RKO (cell line): ENCODE measurements at places on chromosomes 4 and X.

DNA sequence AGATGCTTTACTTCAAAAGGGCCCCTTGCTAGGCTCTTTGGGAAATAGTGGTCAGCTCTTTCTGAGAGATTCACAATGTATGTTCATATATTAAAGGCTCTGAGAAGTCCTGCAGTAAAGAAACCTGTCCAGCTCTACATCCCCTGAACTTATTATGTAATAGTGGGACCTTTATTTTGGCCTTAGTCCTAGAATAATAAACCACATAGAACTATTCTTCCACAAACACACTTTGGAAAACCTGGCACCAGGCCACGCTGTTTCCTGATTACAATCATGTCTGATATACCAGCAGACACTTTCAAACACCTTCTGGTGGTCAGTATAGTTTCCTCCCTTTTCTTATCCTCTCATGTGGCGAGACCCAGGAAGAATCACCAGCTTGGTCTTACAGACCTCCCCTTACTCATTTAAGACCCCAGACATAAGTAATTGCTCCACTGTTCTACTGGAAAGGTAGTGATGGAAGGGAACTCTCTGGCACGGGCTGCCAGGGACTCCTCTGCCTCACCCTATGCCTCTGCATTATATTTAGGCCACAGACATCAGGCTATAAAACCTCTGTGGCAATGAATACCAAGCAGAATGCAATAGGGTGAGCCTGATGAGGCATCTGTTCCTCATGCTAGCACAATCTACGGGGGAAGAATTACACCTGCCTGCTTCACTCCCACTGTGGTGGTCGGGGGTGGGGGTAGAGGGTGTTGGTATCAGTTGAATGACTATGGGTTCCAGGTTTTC, 5.7 kb upstream of the PPEF1 start:
- DNase-seq = no peak

DNA sequence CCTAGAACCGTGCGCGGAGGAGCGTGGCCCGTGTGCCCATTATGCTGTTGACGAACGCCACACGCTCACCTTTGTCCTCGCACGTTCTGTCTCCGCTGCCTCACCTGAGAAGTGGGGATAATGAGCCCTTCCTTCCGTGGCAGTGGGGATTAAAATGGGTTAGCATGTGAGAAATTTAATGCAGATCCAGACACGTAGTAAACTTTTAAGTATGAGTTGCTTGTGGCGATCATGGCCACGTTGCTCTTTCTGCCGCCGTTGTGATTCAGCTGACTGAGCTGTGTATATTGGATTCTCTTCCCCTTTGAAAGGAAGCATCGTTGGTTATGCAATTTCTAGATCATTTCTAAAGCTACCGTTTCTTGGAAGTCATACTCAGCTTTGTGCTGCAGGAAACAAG, 16.5 kb downstream of the TBC1D14 start:
- no peak for DNase-seq

DNA sequence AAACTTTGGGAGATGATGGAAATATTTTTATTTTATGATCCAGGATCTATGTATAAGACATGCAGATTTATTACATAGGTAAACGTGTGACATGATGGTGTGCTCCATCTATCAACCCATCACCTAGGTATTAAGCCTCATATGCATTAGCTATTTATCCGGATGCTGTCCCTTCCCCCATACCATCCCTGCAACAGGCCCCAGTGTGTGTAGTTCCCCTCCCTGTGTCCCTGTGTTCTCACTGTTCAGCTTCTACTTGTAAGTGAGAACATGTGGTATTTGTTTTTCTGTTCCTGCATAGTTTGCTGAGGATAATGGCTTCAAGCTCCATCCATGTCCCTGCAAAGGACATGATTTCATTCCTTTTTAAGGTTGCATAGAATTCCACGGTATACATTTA, 28.1 kb upstream of the ZCCHC4 start:
- no peak for DNase-seq

DNA sequence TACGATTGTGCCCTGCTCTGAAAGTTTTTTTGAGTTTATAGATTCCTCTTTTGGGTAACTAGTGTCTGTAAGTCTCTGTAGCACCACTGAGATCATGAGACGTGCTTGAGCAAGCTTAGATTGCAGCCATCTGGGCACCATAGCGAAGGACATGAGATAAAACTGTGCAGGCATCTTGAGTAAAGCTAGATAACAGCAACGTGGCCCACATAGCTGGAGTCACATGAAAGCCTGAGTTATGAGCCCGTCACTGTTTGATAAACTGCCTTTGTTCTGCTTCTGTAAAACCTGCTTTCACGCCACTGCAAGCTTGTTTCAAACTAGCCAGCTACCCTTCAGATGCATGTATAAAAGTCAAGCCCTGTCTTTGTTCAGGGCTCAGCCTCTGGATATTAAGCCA, 359.1 kb upstream of the CXorf51A start:
- DNase-seq = no peak

- DNase-seq = no peak
Measured at GRCh38 chrX:42143866-42144592, 220.7 kb upstream of the CASK start.

DNA sequence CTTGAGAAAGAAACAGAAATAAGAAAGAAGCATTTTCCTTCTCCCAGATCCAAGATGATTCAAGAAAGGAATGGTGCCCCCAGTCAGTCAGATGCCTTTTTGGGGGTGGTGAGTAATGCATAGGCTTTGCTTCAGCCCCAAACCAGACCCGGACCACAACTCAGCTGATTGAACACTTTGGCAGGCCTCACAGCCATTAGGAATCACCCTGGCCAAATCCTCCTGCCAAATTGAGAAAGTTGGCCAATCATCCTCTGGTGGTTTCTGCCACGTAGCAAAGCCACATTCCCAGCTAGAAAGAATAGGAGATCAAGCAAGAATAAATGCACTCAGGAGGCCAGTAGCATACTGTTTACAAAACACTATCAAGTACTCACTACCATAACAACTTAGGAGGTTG, 33.7 kb downstream of the FRMD7 start:
- no peak for DNase-seq

- DNase-seq = no peak
Measured at GRCh38 chr4:78560296-78560963, 8.9 kb downstream of the ANXA3 start.

DNA sequence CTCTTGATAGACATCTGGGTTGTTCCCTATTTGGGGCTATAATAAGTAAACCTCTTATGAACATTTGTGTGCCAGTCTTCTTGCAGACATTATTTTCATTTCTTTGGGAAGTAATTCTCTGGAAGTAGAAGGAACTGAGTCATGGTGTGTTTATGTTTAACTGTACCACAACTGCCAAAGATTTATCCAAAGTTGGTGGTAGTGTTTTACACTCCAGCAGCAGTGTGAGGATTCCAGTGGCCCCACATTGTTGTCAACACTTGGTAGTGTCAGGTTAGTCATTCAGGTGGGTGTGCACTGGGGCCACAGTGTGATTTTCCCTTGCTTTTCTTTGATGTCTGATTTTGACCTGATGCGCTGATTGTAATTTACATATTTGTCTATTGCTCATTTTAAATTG, 5.0 kb upstream of the UVSSA start:
- no peak for DNase-seq

DNA sequence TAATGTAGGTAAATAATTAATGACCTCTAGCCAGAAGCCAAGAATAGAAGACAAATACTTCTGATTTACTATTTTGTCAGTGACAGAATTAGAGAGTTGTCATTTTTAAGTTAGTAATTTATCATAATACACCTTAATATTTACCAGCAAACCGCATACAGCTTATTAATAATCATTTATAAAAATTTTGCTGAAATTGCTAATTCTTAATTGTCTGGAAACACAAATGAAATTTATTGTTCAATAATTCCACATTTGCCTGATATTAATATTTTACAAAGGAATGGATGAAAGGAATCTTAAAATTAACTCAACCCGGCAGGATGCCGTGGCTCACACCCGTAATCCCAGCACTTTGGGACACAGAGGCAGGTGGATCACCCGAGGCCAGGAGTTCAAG, 44.7 kb downstream of the PROM1 start:
- DNase-seq = no peak

DNA sequence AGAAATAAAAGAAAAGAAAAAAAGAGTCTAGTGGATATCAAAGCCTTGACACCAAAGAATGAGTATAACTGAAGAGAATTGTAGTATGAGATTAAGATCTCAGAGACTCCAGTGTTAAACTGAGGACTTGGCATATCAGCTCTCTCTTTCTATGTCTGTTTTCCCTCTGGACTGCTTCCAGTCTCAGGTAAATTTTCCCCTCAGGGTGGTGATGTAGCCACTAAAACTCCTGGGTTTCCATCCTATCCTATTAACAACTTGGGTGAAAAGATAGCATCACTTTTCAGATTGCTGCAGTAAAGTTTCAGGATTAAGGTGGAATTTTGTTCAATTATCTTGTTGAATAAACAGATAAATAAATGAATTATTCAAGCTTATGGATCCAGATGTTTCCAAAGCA, 85.7 kb downstream of the ATP10D start:
- no peak for DNase-seq

DNA sequence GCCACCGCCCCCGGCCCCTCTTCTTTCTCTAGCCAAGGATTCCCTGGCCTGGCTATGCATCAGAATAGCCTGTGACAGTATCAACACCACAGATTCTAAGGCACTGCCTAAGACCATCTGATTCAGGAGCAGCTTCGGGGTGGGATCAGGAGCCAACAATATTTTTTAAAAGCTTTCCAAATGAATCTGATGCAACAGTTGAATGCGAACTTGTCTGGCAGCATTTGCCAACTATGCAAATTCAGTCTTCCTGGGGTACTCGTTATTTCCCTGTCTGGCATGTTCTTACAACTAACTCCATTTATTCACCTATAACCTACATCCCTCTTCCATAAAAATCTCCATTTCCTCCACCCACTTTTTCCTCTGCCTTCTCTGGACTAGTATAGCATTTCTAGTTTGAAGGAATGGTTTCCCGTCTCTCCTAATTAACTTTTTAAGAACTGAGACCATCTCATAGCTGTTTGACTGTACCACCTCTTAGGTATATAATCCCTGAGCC, 36.2 kb upstream of the UGDH start:
- no peak for DNase-seq

- DNase-seq = no peak
Measured at GRCh38 chr4:40196272-40196671, 559 bp upstream of the RHOH start.

- DNase-seq = no peak
Measured at GRCh38 chr4:147560625-147561024, 56.6 kb upstream of the TMEM184C start.

- DNase-seq = no peak
Measured at GRCh38 chr4:64796581-64796980, 387.3 kb upstream of the TECRL start.

- DNase-seq = no peak
Measured at GRCh38 chr4:40377512-40378365, 42.6 kb downstream of the CHRNA9 start.

- peak; percentile 73 for DNase-seq
Measured at GRCh38 chr4:108834835-108835384, 72.1 kb upstream of the ETNPPL start.

DNA sequence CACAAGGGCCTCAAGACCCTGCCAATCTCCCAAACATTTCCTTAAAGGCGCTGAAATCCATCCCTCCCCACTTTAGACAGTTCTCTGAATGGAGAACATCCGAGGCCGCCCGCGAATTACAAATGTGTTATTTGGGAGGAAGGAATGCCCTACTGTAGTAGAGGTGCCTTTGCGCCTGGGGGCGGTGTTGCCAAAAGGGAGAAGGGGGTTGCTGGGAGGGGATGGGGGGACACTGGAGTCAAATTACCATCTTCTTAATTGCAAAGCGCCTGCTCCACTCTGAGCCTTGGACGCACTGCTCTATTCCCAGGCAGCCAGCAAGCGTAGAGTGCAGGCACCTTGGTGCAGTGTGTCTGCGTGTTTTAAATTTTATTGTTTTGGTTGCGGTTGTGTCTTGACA, 2.7 kb downstream of the TMEM255A start:
- no peak for DNase-seq

DNA sequence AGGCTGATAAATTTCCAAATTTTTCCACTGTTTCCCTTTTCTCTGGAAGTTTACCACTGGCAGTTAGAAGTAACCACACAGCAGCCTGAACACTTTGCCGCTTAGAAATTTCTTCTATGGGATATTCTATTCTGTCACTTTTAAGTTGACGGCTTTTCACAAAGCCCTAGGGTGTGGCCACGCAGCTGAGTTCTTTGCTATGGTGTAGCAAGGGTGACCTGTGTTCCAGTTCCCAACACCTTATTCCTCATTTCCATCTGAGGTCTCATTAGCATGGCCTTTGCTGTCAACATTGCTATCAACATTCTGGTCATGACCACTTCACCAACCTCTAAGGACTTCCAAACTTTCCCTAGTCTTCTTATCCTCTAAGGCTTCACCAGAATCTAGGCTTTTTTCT, 45.4 kb upstream of the NFKB1 start:
- DNase-seq = no peak

- DNase-seq = no peak
Measured at GRCh38 chrX:129659141-129659540, 4.4 kb upstream of the APLN start.

GRCh38 chr4:159145992-159146330, 43.1 kb downstream of the RAPGEF2 start:
- no peak for DNase-seq

GRCh38 chr4:176883681-176884418, 91.1 kb upstream of the VEGFC start:
- no peak for DNase-seq

DNA sequence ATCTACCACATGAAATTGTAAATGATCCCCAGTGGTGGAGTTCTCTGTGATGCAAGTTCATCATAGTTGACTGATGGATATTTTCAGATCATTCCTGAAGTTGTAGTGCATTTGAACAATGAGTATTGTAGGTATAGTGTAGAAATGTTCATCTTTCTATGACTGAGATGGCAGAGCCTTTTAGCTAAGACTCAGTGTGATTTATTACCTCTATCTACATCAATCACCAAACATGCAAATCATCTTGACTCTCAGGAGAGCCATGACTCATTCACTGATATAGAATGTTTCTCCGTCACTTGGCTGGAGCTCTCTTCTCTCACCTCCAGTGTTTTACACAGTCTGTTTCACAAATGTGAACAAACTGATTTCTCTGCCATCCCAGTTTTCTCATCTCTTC, 392.6 kb downstream of the IL1RAPL1 start:
- no peak for DNase-seq

DNA sequence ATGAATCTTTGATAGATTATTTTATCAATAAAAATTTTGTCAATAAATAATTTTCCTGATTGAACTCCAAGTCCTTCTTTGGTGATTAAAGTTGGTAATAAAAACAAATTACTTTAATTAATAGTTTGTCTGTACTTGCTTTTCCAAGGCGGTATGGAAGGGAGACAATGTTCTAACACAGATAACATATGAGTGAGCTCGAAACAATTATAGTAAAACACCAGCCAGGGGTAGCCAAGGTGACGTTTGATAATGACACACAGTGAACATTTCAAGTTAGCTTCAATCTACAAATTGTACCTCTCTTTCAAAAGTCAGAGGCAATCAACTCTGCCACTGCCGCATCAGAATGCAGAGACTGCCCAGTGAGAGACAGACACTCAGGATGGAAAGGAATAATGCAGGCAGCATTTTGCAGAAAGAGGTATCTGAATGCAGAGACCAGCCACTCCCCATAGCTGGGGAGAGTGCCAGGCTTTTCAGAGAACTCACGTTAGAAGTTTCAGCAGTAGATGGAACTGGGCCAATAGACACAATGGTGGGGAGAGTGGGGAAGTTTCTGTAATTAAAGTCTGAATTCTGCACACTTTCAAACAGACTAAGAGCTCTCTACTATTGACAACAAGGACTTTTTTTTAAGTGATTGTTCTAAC, 18.1 kb upstream of the ATOH1 start:
- no peak for DNase-seq
